HAP-1 (cell line): ENCODE measurements at places on chromosomes 1 and 21.

- DNase-seq = no peak
These were observed 166.4 kb downstream of the RUNX1 start for GRCh38 chr21:34882719-34883131.

- DNase-seq = no peak
These were observed 7.5 kb upstream of the DPT start for GRCh38 chr1:168736520-168736919.

DNA sequence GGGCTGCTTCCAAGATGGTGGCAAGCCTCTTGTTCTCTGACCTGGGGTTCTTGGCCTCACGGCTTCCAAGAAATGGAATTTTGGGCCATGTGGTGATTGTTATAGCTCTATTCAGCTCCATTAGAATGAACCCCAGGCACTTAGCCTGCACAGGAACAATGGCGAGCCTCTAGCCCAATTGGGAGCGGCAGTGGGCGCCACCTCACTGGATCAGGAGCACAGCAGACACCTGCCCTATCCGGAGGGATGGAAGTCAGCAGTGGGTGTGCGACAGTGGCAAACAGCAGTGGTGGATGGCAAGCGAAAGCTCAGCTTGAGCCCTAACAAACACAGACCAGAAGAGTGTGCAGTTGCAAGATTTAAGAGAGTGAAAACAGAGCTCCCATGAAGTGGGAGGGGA lies 230.9 kb downstream of the GPR52 start:
- no peak for DNase-seq

- no peak for DNase-seq
These were observed 53.4 kb upstream of the IFFO2 start for GRCh38 chr1:19009882-19010321.

- DNase-seq = no peak
These were observed 138.9 kb downstream of the HMGB4 start for GRCh38 chr1:34002810-34003209.

GRCh38 chr1:84253891-84254290 lies 47.6 kb upstream of the SAMD13 start:
- DNase-seq = no peak
